Osteoblast (primary cell): ENCODE measurements at places on chromosomes 16 and 17. TPM values are rescaled to one million over a fixed set of nuclear protein-coding genes. Genes with fewer than 3 reads are reported as not detected.

- DNase-seq, result peak; percentile 89
These were observed 105.0 kb downstream of the ZNF778 start for GRCh38 chr16:89322321-89323119.

DNA sequence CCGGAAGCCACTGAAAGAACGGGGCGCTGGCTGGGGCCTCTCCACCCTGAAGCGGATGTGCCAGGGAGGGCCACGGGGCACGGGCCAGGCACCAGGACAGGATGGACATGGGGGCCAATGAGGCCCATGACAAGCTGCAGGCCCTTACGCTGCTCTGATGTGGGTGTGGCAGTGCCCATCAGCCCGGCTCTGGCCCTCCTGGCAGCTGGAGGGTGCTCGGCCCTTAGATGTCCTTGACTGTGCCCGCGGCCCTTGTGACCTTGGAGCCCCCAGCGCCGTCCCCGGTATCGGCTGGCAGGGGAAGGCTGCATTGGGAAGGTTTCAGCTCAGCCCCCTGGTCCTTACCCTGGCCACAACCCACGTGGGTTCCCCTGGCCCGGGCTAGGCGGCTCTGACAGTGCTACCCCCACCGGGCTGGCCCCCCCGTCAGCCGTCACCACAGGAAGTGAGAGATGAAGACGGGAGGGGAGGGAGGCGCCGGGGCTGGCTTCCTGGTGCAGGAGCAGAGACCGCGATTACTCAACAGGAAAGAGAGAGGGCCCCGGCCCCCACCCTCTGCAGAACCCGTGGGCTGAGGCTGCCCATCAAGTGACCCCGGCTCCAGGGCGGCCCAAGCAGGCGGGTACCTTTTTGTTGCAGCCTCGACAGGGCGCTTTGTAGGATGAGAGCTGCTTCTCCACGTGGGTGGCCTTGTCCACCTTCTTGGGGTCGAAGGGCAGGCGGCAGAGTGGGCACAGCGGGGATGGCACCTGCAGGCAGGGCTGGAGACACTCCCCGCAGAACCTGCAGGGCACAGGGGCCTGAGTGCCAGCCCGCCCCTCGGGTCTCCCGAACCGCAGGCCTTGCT, 5.3 kb downstream of the RNF166 start:
- DNase-seq, result peak; percentile 100

GRCh38 chr17:65504141-65504540, 57.3 kb downstream of the AXIN2 start:
- DNase-seq, result no peak

DNA sequence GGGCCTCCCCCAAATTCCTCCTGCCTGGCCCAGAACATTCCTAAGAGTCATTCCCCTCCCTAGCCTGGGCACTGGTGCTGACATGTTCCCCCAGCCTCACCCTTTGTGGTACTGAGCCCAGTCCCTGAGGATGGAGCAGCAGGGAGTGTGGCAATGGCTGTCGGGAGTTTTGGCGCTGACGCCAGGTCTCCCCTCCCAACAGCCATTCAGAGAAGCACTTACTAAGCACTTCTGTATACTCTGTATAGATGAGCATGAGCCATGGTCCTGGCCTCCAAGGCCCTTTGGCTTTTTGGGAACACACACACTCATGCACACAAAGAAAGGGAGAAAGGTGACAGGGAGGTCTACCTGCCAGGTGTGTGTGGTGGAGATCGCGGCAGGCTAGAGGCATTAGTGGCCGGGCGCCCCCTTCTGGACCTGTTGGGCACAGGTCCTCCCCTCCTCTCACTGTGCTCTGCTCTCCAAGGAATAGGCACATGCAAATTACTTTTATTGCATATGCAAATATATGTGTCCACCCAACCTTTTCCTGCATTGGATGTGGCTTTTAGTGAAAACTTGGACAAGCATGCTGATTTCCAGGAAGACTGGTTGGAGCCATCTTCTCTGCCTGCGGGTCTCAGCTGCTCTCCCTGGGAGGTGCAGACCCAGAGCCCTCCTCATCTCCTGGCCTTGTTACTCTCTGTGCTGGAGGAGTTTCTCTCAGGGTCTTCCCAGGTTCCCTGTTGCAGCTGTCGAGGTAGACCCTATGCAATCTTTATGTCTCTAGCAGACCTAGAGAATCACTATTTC, 17.4 kb upstream of the C17orf107 start:
- DNase-seq, result peak; percentile 88

- peak; percentile 52 for DNase-seq
These were observed 8.4 kb downstream of the TSPOAP1 start for GRCh38 chr17:58320163-58320558.

- peak; percentile 50 for DNase-seq
These were observed 30.5 kb downstream of the NSMCE1 start for GRCh38 chr16:27238016-27238587.

DNA sequence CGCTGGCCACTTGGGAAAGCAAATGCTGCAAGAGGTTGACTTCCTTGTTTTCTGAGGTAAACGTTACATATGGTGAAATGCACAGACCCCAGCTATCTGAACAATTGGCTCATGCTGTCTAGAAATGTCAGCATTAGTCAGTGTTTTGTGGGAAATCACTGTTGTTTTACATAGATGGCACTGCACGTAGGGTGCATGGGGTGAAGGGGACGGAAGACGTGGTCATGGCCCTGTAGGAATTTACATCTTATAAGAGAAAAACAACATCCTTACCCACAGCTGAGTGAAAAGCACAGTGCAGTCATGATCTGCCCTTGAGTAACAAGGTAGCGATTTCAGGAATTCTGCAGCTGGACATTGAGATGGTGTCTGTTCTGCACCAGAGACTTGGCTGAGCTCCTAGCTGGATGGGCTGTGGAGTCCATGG, 15.2 kb downstream of the RPTOR start:
- DNase-seq, result peak; percentile 88

GRCh38 chr17:37233036-37233435, 142.7 kb upstream of the C17orf78 start:
- no peak for DNase-seq

- DNase-seq, result peak; percentile 19
These were observed 23.2 kb upstream of the NAGLU start for GRCh38 chr17:42512733-42513251.

DNA sequence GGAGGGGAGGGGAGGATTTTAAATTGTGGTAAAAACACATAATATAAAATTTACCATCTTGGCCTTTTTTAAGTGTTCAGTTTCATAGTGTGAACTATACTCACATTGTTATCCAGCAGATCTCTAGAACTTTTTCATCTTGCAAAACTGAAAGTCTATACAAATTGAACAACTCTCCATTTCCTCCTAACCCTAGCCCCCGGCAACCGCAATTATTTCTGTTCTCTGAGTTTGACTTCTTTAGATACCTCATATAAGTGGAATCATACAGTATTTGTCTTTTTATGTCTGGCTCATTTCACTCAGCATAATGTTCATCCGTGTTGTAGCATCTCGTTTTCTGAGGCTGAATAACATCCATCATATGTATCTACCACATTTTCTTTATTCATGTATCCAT, 30.0 kb upstream of the MRTFB start:
- DNase-seq, result no peak

GRCh38 chr16:21656795-21657768, 4.7 kb upstream of the IGSF6 start:
- DNase-seq, result peak; percentile 90

DNA sequence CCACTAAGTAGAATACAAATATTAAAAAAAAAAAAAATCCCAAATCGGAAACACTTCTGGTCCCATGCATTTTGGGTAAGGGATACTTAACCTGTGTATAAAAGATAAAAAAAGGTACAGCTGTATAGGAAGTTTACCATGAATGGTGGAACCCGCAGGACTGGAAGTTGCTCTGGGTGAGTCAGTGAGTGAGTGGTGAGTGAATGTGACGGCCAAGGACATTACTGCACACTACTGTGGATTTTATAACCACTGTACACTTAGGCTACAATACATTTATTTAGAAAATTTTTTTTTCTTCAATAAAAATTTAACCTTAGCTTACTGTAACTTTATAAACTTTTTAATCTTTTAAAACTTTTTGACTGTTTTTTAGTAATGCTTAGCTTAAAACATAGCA, 71.3 kb upstream of the BCAR1 start:
- DNase-seq, result no peak

- DNase-seq, result no peak
These were observed 268.0 kb upstream of the IRX3 start for GRCh38 chr16:54554581-54554980.

- peak; percentile 73 for DNase-seq
These were observed 8.7 kb upstream of the CDC27 start for GRCh38 chr17:47197821-47198220.

- peak; percentile 68 for DNase-seq
These were observed at the start of gene CD79B for GRCh38 chr17:63931981-63932561. Gene CD79B (minus strand): TSS chr17:63932331. CDS start chr17:63932261, 70 bp downstream.

DNA sequence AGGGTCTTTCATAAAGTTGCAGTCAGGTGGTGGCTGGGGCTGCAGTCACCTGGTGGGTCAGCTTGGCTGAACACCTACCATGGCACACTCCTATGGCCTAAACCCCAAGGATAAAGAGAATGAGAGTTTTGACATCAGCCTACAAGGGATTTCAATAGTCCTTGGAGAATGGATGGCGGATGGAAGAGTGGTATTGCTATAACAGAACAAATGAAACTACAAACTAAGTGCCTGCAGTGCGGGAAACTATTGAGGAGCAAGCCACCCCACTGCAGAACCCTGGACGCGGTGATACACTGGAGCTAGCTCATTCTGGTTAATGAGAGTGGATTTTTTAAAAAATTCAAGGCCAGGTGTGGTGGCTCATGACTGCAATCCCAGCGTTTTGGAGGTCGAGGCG, 3.0 kb upstream of the PRPSAP2 start:
- no peak for DNase-seq

DNA sequence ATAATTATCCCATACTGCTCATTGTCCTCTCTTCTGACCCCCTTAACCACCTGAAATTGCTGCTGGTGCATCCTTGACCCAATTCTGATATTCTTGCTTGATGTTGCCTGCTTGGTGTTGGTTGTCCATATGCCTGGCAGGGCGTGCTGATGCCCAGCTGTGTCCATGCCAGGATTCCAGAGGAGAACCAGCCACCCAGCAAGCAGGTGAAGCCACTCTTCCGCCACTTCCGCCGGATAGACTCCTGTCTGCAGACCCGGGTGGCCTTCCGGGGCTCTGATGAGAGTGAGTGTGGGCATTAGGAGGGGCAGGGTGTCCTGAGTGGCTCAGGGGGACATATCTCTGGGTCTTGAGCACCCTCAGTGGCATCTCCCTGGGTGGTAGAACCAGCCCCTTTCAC, 11.4 kb downstream of the RAPGEFL1 start:
- DNase-seq, result no peak

- DNase-seq, result peak; percentile 67
These were observed 3.4 kb downstream of the SPNS1 start for GRCh38 chr16:28977703-28978662.

- DNase-seq, result no peak
These were observed 6.7 kb upstream of the WWOX start for GRCh38 chr16:78092758-78093157.

DNA sequence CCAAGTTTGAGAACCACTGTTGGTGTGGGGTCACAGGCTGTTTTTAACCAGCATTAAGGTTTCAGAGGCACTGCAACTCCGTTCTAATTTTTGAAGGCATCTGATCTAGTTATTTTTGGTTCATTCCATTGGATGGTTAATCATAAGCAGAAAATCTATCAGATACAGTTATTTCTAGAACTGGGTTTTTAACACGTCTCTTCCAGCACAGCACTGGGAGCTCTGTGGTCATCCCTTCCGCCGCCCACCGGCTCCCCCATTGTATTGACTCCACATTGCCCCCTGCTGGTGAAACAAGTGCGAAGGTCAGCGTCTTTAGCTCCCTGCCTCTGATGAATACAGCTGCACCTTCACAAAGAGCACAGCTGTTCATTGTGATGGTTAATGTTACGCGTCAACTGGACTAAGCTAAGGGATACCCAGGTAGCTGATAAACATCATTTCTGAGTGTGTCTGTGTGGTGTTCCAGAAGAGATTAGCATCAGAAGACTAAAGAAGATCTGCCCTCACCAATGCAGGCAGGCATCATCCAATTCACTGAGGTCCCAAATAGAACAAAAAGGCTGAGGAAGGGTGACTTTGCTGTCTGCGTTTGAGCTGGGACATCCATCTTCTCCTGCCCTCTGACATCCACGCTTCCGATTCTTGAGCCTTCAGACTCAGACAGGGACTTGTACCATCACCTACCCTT, 8.5 kb downstream of the CCL18 start:
- DNase-seq, result no peak

DNA sequence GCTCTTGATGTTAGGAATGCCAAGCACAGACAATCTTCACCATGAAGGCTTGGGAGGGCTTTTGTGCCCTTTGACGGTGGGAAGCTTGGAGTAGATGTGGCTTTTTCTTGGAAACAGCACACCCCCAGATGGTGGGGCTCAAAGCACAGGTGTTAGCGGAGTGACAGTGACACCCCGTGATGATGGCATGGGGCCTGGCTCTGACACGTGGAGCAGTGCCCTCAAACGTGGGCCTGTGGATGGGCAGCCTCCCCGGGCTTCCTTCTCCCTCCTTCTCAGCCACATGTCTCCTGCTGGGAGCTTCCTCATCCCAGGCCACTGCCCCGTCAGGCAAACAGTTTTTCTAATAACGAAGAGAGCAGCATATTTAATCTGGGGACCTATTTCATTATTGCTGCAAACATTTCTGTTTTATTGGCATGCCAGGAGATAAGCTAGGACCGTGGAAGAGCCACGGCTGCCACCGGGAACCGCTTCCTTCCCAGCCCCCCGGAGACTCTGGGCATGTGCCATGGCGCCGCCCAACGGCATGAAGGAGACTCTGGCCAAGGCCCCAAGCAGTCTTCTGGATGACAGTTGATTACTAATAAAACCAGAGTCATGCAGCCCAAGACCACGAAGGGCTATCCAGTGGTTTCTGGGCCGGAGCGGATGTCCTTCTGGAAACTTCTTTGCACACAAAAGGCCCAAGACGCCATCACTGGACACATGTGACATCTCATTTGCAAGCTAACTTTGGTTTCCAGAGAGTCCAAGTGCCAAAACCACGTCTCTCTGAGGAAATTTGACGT, 280.3 kb upstream of the FOXF1 start:
- DNase-seq, result no peak

- no peak for DNase-seq
These were observed 10.0 kb downstream of the ZNF594 start for GRCh38 chr17:5181509-5182305.

DNA sequence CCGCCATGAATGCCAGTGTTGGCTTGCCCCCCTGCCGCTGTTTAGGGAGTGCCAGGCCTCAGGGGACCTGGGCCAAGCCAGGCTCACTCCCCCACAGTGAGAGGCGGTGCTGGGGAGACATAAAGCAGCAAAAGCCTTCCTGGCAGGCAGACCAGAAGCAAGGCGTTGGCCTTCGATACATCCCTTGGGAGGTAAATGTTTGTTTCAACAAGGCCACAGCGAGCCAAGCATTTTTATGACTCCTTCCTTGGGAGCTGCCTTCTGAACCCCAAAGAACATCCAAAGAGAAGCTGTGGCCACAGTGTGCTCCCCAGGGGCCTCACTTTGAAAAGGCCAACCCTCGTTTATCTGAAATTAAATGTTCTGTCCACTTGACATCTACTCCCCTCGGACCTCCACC, 119.7 kb upstream of the CIBAR2 start:
- DNase-seq, result peak; percentile 98

Gene SPATA33
- total RNA-seq, result 3.2 and 3.3 TPM in 2 replicates

Gene VMO1
- 0.29 TPM in 1 of 2 replicates, not detected in the other for total RNA-seq

Gene PRSS8
- total RNA-seq, result not detected in 2 replicates

Gene LGALS9
- 1.4 and 4.7 TPM in 2 replicates for total RNA-seq

Gene SLFN14
- total RNA-seq, result under 0.01 TPM in 2 replicates

Gene PTX4
- total RNA-seq, result not detected in 2 replicates

Gene SLFN5
- total RNA-seq, result 184 and 211 TPM in 2 replicates

Gene SLC5A11
- 0.29 TPM in 1 of 2 replicates, not detected in the other for total RNA-seq
